ENCODE measurements at places on chromosomes 11 and 22.

GRCh38 chr22:24101966-24102365 is 79.3 kb upstream of the SUSD2 start:
- DNase-seq, result no peak

DNA sequence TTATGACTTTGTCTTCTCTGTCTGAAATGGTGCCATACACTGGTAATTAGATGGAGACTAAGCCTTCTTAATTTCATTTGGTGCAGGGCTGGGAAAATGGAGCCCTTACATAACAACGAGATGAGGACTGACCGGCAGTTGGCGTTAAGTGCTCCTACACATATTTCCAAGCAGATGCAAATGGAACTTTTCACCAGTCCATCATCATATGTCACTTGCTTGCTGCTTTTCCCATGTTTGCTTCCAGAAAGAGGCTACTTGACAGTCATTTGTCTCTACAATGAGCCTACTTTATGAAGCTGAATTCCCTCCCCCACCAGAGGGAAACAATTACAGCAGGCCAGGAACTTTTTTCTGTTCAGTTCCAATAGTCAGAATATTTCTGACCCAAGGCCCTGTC is 32.6 kb downstream of the SVIP start:
- DNase-seq, result no peak

- no peak for DNase-seq
Measured at GRCh38 chr11:1195682-1196515, 27.0 kb upstream of the MUC5B start.

- no peak for DNase-seq
Measured at GRCh38 chr11:5923427-5923776, 18.6 kb upstream of the OR56A3 start.

DNA sequence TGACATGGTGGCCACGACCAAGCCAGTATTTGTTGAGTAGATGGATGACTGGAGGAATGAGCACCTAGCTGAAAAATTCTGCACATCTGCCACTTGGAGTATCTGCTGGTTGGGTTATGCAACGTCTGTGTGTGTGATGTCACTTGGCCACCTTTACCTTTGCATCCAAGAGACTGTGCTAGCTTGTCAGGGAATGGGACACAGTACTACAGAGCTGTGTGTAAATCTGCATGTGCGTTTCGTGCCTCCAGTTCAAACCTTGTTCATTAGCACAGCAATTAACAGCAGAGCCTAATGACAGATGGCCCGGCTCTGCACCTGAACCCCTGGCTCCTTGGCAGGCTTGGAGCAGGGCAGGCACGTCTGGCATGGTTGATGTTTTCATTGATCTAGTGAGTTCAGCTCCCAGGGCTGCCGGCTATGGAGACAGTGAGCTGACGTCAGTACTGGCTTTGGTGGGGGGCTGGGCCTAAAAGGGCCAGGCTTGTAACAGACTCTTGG is 188.4 kb upstream of the NAV2 start:
- no peak for DNase-seq
